Stimulated activated CD4-positive, alpha-beta T cell treated with anti-CD3 and anti-CD28 coated beads, Interleukin-1b, Interleukin-23, amount 100 ng/mL, for 48 hours (primary cell): ENCODE measurements at places on chromosomes 1 and 21.

DNA sequence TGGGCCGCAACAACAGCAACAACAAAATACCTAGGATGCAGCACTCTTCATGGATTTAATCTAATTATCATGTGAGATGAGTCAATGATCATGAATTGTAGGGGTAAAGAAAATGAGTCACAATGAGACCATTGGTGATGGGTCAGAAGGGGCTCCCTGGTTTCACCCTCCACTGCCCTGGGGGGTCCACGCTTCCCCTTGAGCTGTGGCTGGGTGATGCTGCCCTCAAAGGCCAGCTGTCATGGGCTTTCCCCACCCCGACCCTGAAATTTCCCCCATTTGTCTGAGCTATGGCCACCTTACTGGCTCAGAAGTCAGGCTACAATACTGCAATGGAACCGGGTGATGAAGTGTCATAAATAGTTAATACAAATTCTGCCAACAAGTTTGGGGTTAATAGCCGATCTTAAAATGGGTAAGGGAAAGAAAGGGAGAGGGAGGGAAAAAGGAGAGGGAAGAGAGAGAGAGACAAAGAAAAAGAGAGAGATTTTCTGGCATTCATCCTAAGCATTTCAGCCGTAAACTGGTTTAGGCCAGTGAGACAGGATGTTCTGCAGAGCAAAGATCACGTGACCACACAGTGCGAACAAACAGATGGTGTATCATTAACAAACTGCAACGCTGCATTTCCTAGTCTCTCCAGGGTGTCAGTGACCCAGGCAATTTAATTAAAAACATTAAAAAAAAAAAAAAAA lies 143.4 kb upstream of the ERRFI1 start:
- peak; percentile 43 for DNase-seq

DNA sequence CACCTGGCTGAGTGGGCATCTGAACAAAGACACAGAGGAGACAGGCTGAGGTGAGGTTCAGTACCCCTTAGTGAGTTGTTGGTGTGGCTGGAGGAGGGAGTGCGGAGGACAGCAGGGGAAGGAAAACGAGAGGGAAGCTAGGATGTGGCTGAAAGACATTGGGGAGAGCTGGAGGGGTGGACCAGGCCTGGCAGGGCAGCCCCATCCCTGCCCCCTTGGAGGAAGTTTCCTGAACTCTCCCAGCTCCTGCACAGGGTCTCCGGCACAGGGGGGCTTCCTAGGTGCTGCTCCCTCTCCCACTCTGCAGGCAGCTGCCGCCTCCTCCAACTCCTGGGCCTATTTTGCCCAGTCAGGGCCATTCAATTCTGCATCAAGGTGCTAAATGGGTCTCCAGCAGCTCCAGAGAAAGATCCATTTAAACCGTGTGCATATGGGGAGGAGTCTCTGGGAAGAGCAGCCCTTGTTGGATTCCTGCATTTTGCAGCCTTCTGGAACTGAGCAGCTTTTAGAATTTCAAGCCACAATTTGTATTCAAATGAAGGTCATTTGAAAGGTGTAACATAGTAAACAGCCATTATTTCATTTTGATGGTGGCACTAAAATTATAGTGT lies 193.9 kb downstream of the CAMTA1 start:
- DNase-seq = no peak

DNA sequence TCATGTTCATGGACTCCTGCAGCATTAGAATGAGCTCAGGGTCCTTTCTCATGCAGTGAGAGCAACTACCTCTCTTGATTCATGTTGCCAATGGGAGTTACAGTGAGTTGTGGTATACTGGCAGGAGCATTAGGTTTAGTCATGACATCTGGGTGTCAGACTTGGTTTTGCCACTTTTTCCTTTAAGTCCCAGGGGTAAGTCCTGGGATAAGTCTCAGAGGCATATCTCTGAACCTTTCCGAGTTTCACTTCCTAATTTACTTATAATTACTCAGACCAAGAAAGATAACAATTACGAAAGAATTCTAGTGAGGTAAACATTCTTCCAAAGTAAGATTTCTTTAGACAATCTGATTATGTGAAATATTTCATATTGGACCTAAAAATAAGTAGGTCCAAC lies 606.0 kb downstream of the SMYD3 start:
- DNase-seq = no peak

DNA sequence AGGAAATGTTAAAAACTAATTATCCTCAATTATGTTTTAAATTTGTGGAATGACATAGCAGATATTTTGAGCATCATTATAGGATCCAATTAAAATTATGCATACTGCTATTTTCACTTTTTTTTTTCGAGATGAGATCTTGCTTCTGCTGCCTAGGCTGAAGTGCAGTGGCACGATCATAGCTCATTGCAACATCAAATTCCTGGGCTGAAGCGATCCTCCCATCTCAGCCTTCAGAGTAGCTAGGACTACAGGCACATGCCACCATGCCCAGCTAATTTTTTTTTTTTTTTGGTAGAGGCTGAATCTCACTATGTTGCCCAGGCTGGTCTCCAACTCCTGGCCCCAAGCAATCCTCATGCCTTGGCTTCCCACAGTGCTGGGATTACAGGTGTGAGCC lies 11.3 kb upstream of the SLC1A7 start:
- DNase-seq = no peak

DNA sequence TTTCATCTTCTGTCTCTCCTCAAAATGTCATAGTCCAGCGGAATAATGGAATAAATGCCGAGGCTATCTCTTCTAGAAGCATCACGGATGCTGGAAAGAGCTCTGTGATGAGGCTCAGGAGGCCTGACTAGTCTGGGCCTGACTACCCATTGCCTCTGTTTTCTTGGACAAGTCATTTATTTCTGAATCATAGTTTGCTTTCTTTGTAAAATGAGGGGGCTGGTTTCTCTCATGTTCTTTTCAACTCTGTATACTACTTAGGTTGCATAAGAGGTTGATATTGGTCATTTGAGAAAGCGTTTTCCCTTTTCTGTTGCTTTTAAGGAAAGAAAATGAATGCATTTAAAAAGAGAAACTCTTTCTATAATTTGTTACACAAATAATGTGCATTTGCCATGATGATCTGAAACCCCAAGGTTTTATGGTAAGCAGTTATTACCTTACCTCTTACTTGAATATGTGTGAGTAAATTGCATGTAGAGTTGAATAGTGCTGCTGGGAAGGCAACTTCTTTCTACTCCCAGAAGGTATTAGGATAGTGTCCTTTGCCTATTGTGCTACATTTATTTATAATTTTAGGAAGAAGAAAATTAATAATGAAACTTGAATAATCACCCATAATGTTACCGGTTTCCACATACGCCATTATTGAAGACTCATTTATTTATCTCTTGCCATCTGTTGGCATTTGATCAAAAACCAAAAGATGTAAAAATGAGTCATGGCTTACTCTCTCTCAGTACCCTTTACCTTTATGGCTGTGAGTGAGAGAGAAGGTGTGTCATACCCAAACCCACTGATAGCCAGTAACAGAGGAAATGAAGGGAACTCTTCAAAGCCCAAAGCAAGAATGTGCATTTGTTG lies 179.1 kb downstream of the FASLG start:
- peak; percentile 27 for DNase-seq

GRCh38 chr1:2121101-2121691 lies 71.0 kb downstream of the PRKCZ start:
- no peak for DNase-seq

- DNase-seq = no peak
These were observed 57.4 kb downstream of the ZNF648 start for GRCh38 chr1:182003953-182004586.

DNA sequence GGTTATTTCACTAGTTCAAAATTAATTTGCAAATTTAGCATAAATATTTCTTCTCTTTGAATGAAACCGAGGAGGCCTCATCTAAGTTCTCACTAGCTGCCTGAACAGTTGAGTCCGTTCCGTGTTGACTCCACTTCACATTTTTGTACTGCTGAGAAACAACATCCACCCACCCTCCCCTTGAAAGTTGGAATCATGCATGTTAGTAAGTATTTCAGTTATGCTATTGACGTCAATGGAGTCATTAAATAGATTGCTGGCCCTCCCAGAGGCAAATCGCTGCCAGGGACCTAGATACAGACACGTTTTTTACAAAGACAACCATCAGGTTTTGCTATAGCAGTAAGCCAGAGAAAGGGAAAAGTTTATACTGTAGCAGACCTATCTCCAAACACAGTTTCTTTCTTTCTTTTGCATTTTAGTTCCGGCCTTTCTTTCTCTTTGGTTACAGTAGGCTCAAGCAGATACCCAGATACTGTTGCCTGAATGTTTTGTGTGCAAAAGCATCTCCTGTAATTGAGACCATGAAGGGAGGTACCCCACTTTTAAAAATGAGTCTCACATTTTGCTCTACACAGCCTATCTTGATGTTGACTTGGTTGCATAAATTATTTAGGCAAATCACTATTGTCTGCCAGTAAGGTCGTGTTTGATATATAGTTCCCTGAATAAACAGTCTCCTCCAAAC lies 262.6 kb upstream of the SGIP1 start:
- peak; percentile 61 for DNase-seq

DNA sequence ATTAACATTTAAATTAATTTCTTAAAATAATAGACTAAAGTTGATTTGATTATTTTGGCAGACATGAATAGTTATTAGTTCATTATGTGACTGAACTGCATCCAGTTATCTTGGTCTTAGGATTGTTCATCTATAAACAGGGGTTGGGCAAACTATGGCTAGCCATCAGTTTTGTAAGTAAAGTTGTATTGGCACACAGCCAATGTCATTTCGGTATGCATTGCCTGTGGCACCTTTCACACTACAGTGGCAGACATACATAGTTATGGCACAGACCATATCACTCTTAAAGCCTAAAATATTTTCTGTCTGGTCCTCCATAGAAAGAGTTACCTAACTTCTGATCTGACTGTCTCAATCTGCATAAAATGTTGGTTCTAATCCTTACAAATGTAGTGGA lies 27.2 kb downstream of the ADGRL2 start:
- DNase-seq = no peak

- DNase-seq = no peak
These were observed 11.3 kb downstream of the FMO2 start for GRCh38 chr1:171196351-171196750.

GRCh38 chr1:211484755-211485479 lies 7.0 kb downstream of the RD3 start:
- DNase-seq = no peak

DNA sequence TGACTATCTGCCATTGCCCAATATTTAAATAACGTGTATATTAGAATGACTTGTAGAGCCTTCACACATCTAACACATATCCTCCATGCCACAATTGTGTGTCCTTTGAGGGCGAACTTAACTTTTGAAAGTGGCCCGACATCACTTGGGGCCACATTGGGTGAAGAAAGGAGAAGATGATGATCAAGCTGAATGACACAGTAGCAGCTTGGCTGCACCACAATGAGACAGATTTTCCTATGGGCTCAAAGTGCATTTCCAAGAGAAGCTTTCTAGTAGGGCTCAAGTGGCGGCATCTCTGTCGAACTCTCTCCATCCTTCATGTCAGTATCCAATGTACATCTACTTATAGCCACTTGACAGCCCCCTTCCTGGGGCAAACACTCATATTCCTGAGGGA lies 3.7 kb upstream of the BGLAP start:
- no peak for DNase-seq

GRCh38 chr21:31873696-31874599 lies 1.1 kb downstream of the HUNK start:
- DNase-seq = peak; percentile 47

DNA sequence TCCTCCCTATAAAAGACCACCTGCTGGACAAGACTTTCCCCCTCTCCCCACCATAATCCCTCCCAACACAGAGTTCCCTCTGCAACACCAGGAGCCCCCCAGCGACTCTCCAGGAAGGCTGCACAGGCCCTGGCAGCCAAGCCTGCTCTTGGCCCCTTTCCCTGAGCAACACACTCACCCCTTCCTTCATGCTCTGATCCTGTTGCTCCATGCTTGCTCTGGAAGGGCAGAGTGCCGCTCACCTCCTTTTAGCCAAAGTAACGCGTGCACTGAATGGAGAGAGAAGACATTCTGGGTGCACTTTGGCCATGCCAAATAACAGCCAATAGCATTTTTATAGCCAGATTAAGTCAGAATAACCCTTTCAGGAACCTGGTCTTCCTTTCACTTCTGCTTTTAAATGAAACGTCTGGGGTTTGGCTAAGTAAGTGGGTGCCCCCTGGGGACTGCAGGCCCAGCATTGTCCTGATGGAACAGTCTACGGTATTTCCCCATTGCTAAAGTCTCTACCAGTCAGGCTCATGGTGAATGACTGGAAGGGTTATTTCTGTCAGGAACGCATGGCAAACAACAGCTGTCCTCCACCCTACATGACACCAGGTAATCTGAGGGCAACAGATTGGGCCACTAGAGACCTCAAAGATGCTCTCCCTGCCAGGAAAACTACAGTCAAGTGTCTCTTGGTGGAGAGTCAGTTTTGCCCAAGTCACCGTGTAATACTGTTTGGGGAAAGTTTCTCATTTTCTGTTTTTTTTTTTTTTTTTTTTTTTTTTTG lies at the start of gene SLC2A5:
TSS of gene SLC2A5 (minus strand) at position 310 of the 775 bp plus-strand sequence. CDS start at position 211, 99 bp downstream.
- no peak for DNase-seq

DNA sequence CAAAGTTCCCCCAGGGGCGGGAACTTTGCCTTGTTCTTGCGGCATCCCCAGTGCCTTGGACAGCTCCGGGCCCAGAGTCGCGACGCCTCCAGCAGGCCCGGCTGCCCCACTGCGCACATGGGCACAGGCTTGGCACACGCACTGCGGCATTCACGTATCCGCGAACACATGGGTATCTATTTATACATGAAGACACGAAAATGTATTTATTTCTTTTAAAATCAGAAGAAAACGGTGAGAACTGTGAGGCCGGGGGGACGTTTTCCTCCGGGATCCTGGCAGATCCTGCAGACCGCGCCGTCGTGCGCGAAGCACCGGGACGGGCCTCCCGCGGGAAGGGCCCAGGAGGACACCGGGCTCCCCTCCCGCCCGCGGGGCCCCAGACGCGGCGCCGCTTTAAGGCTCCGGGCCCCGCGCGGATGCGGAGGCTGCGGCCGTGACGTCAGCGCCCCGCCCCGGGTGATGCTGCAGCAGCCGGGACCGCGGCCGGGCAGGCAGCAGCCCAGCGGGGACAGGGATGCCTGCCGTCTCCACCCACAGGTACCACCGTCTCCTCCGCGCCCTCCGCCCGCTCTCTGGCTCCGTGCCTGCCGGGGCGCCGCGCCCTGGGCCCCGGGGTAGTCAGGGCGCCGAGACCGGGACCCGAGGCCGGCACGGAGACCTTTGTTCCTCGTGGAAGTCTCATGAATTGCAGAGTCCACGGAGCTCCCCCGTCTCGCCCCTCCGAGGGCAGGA lies at the start of gene SLC45A1:
TSS of gene SLC45A1 (plus strand) at position 468 of the 735 bp plus-strand sequence. CDS start 6,216 bp downstream, outside the sequence.
- peak; percentile 75 for DNase-seq
